Urothelium cell line (cell line): ENCODE measurements at places on chromosomes 1 and 21.

DNA sequence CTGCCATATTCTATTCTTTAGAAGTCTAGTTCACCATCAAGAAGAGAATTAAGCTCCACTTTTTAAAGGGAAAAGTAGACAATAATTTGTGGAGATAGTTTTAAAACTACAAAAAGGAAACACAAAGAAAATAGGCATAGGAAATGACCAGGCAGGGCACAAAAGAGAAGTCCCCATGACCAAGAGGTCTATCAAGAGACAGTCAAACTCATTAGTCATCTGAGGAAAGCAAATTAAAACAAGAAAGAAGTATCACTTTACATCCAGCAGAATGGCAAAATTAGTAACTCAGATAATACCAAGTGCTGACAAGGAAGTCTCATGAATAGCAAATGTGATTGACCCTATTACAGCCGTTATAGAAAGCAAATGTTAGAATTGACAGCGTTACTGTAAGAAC is 243.7 kb upstream of the SNX7 start:
- no peak for DNase-seq

GRCh38 chr1:236639686-236640085 is 35.4 kb upstream of the HEATR1 start:
- no peak for DNase-seq

DNA sequence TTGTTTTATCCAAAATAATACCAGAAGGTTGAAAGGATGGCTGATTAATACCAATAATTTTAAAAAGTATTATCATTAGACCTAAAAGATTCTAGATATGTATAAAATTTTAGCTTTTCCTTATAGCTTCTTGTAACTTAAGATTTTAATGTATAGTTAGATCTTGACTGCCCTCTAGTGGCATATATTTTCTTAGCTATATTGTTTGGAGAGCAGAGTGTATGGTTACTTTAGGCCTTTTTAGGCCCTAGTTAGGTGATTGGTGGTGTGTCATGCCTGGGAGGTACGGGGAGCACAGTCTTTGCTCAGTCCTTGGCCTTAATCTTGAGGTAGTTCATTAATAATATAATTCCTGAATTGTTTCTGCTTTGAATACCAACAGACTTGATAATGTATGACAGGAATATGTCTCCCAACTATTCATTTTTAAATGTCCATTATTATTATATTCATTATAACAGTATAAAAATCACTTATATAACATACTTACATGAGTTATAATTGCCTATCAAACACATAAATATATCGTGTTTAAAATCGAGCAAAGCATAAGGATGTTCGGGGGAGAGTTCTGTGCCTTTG is 328.4 kb downstream of the ZP4 start:
- DNase-seq = peak; percentile 42

GRCh38 chr21:37208056-37208721 is 58.9 kb downstream of the VPS26C start:
- DNase-seq = no peak

- peak; percentile 70 for DNase-seq
Measured at GRCh38 chr1:152034654-152035538, 1.9 kb downstream of the S100A11 start.

DNA sequence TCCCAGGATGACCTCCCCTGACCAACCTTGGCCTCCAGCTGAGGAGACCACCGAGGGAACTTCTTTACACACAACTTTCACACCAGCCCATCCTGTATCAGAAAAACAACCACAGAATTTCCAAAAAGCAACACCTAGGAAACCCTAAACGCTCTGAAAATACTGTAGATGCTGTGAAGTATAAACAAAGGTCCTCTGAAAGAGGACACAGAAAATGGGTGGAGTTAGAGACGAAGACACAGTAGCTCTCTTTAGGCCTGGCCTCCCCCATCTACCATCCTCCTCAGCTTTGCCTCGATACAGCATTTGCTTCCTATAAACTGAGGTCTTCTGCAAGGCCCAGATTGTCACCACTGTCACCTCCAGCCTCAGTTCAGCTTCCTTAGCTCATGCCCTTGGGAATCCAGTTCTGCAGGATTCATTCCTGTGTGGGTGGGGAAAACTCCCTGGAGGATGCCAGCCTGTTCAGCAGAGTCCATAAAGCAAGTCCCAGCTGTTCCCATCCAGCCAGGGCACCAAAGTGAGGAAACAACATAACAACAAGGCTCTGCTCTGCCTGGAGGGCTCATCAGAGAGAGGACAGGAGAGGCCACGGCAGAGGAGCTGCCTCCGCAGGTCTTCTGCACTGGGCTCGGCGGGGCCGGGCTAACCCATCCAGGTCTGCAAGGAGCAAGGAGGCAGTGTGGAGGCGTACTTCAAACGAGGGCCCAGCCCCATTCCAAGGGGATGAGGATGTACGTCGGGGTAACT is 15.0 kb downstream of the PIK3C2B start:
- DNase-seq = no peak

GRCh38 chr1:7646981-7647901 is 123.9 kb upstream of the VAMP3 start:
- DNase-seq = peak; percentile 80

- DNase-seq = no peak
Measured at GRCh38 chr1:70498666-70499065, 87.6 kb downstream of the CTH start.

GRCh38 chr1:226881515-226882185 is 11.2 kb downstream of the PSEN2 start:
- no peak for DNase-seq

DNA sequence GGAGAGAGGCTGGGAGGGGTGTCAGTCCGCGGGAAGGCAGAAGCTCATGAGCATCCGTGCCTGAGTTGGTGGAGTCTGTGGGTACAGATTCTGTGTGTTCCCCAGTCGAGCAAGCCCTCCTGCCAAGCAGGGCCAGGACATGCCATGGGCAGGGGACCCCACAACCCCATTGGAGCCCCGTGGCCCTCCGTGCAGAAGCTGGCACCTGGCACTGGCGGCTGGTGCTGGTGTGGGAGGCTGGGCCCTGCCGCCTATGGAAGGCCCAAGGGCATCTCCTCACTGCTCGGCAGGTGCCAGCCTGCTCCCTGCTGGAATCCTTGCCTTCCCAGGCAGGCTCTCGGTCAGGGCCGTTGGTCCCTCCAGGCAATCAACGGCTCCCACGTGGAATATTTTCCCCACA is 73.7 kb downstream of the UBE2T start:
- DNase-seq = no peak

DNA sequence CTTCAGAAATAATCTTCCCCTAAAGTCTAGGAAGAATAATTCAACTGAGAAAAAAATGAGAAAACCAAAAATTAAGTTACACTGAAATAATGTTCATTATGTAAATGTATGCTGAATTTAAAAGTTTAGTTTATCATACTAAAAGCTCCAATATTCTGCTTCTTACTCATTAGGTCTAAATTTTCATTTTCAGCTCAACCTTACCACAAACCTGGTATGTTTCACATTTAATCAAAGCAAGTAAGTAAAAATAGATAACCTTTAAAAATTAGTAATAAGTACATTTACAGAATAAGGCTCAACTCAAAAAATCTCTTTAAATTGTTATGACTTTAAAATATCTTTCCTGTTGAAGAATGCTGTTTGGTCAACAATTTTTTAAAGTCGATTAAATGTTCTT is 15.0 kb downstream of the BTG3 start:
- no peak for DNase-seq

DNA sequence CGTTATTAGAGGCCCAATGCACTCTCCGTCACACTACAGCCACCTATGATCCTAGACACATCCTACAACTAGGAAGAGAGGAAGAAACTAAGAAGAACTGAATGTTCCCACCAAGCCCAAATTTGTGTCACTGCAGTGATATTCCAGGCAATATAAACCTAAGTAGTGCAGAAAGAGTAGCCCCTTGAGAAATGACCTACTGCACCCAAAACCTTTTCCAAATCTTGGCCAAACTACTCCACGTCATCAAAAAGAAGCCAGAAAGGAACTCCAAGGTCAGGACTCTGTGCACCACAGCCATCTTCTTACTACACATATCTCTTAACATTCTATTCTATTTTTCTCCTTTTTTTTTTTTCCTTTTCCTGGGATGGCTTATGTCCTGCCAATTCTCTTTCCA is 60.2 kb downstream of the ADAMTS1 start:
- DNase-seq = no peak

DNA sequence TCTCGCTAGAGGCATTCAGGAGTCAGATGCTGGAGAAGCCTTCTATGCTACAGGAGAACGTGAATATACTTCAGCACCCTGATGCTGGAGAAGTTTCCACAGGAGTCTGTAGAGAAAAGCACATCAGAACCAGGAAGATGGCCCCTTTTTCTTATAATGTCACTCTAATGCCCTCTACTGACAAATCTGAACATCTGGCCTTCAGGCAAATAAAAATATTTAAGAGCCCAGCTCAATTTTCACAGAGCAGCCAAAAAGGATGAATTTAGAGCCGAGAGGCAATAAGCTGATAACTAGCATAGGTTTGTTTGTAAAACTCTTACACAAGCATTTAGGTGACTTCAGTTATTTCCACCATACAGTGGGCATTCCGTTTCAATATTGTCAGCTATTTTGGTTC is 3.8 kb upstream of the RRP15 start:
- DNase-seq = no peak

DNA sequence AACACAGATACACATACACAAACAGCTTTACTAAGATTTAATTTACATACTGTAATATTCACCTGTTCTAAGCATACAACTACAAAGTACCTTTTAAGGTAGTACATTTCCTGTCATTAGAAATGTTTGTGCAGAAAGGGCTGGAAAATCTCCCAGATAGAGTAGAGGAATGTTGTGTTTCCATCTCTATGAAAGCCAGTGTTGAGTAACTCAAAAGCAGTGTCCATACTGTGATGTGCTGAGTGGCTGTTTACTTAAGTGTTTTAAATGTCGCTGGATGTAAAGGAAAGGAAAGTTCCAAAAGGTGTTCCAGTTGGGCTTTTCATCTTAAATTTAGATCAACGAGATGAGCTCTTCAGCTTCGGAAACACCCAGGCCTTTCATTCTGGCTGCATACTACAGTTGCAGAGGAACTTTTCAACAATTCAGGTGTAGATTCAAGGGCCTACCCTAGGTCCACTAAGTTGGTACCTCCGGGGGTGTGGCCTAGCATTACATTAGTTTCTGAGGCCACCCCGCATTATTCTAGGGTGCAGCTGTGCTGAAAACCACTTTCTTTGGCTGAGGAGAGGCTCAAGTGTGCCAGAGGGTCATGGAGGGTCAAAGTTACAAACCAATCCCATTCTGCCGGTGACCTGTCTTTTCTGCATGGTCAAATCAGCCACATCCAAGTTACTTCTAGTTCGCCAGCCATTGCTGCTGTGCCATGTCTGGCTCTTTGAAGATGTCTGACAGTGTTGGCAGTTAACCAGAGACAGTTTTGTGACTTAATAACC is 78.1 kb downstream of the LRRC8D start:
- DNase-seq = no peak

DNA sequence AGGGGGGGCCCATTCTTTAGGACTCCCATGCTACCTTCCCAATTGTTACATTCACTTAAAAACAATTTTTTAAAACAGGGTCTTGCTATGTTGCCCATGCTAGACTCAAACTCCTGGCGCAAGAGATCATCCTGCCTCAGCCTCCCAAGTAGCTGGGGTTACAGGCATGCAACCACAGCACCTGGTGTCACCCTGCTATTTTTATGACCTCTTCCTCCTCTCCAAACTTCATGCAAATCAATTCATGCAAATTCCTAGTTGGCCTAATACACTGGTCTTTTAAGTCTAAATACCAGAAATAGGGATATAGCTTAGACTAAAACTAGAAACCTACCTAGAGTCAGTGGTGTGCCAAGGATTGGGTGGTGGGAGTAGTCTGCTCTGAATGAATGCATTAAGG is 30.1 kb downstream of the CDKN2C start:
- DNase-seq = no peak
